Dermis lymphatic vessel endothelial cell (primary cell): ENCODE measurements at places on chromosomes 2 and 18. TPM values are rescaled to one million over a fixed set of nuclear protein-coding genes. Genes with fewer than 3 reads are reported as not detected.

The EFR3B gene
- total RNA-seq, result 0.26 and 0.54 TPM in 2 replicates

The LOXHD1 gene
- total RNA-seq, result 0.11 and 0.26 TPM in 2 replicates

The UGT1A5 gene
- not detected in 2 replicates for total RNA-seq

The TUBB8B gene
- total RNA-seq, result 0.11 TPM in 1 of 2 replicates, not detected in the other

The EVA1A gene
- total RNA-seq, result 17.0 and 25.4 TPM in 2 replicates

The SLC66A2 gene
- total RNA-seq, result 39.0 and 40.0 TPM in 2 replicates

The ANTXR1 gene
- 0.33 and 0.52 TPM in 2 replicates for total RNA-seq

The GRHL1 gene
- 0.09 and 0.11 TPM in 2 replicates for total RNA-seq

The LYPD6B gene
- total RNA-seq, result 0.11 TPM in 1 of 2 replicates, not detected in the other

The STON1 gene
- total RNA-seq, result 2.3 and 4.7 TPM in 2 replicates

The CHPF gene
- 0.17 and 1.2 TPM in 2 replicates for total RNA-seq

The CCDC178 gene
- total RNA-seq, result not detected in 2 replicates
